ENCODE measurements at places on chromosomes 5 and 9.

GRCh38 chr5:146082798-146083197 is 22.6 kb downstream of the PLAC8L1 start:
- no peaks in the 10 kb centered on the region for H3K4me1 ChIP-seq
- DNase-seq = no peak
- peaks cover 12% of the 10 kb centered on the region for H3K27me3 ChIP-seq
- no peak overlapping the region for H3K27ac ChIP-seq
- no peaks in the 10 kb centered on the region for H3K36me3 ChIP-seq
- no peak overlapping the region for H3K4me3 ChIP-seq

- no peaks in the 10 kb centered on the region for H3K27me3 ChIP-seq
- no peak overlapping the region for H3K4me3 ChIP-seq
- peak; percentile 50 for DNase-seq
- no peaks in the 10 kb centered on the region for H3K36me3 ChIP-seq
- peaks cover 8% of the 10 kb centered on the region for H3K4me1 ChIP-seq
Observed at GRCh38 chr5:113266227-113266912, 168.4 kb downstream of the TSSK1B start.

DNA sequence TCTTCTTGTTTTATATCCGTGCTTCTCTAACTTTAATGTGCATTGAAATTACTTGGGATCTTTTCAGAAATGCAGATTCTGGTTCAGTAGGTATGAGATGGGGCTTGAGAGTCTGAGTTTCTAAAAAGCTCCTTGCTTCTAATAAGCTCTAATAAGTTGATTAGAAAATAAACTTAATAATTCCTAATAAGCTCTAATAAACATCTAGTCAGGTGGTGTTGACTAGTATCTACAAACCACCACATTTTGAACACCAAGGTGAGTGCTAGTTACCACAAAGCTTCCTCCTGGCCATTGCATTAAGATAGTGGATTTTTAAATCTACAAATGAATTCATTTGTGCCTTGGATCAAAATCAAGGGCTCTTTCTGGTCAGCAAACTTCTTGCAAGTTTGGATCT is 5.3 kb downstream of the TMOD1 start:
- H3K36me3 ChIP-seq = no peaks in the 10 kb centered on the region
- H3K4me1 ChIP-seq = peaks cover 13% of the 10 kb centered on the region
- no peak overlapping the region for H3K4me3 ChIP-seq
- DNase-seq = no peak

- no peaks in the 10 kb centered on the region for H3K27me3 ChIP-seq
- peaks cover 38% of the 10 kb centered on the region for H3K36me3 ChIP-seq
- no peaks in the 10 kb centered on the region for H3K4me1 ChIP-seq
- no peak for DNase-seq
- peak overlapping the region; percentile 84 for H3K4me3 ChIP-seq
Observed at GRCh38 chr5:891117-891836, 1.3 kb downstream of the BRD9 start.

DNA sequence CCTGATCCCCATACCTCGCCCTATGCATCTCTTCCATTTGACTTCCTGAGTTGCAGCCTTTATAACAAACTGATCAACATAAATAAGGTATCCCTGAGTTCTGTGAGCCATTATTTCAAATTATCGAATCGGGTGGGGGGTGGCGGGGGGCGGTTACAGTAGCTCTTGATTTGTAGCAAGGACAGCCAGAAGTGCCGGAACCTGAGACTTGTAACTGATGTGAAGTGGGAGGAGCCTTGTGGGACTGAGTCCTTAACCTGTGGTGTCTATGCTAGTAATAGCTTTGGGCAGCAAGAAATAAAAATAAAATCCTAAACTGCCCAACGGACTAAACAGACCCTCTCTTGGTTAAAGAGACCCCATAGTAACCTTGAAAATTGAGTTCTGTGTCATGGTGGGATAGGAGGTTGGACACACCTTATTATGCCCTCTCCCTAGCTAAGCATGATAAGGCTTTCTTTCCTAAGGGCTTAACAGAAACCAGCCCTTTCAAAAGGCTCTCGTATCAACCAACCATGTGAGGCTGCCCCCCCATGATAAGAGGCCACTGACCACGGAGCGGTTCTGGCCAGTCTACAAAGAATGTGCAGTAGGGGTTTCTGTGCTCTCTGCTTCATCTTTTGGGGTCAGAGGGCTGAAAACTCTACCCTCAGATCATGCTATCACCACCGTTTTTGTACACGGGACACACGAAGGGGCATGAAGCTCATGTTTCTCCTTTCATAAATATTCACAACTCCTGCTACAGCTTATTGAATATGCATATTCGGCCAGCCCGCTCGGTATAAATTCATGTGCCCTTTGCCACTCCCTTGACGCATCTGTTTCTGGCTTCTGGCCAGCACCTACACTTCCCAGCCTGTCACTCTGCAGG is 39.5 kb upstream of the IQGAP2 start:
- H3K4me1 ChIP-seq = peaks cover 4% of the 10 kb centered on the region
- no peak overlapping the region for H3K4me3 ChIP-seq
- DNase-seq = peak; percentile 23

DNA sequence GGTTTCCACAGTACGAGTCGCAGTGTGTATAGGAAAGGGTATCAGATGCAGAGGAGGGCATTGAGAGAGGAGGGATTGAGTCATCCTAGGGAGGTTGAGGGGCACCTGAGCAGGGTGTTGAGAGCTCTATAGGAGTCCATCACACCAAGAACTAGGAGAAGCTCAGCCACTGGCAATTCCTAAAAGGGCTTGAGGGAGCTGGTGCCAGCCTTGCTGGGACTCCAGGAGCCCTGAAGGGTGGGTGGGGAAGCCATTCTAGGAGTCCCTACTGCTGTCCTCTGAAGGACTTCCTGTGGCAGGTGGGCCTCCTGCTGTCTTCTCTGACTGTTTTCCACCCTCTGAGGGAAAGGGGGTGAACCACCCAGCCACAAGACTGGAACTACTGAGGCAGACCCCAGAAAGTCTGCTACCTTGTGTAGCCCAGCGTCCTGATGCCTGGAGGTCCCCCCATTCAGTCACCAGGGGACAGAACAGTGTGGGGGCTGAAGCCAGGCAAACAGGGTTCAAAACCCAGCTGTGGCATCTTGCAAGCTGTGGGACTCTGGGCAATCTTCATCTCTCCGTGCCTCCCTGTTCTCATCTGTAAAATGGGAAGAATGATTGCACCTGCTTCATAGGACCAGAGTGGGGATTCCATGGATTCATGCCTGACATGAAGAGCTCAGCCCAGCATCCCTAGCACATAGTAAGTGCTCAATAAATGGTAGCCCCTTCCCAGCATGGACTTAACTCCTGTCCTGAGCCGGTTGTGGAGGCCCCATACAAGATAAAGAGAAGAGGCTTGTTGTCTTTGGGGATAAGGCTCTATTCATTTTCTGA is 149.5 kb downstream of the C9orf50 start:
- no peak overlapping the region for H3K4me3 ChIP-seq
- DNase-seq = no peak
- H3K4me1 ChIP-seq = peaks cover 3% of the 10 kb centered on the region
- H3K36me3 ChIP-seq = no peaks in the 10 kb centered on the region
- no peaks in the 10 kb centered on the region for H3K27me3 ChIP-seq

DNA sequence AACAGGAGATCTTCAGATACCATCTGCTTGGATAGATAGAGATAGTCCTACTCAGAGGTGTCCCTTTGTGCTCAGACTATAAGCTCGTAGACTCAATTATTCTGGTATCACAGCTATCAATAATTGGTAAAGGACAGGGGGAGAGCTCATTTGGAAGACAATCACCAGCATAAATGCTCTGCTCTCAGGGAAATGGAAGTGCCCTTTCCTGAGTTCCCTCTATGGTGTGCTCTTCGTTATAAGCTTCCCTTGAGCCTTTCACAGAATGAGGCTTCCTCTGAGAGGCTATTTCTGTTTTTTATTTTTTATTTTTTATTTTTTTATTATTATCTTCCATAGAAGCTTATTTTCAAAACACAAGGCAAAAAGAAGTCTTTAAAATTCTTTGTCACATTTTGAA is 1155.7 kb upstream of the DMAC1 start:
- H3K4me1 ChIP-seq = no peaks in the 10 kb centered on the region
- no peak for DNase-seq
- H3K27ac ChIP-seq = no peak overlapping the region
- no peaks in the 10 kb centered on the region for H3K36me3 ChIP-seq
- H3K27me3 ChIP-seq = no peaks in the 10 kb centered on the region

All from lung (tissue), 17 donors.